ENCODE measurements at places on chromosomes 12 and 14. TPM values are rescaled to one million over a fixed set of nuclear protein-coding genes. Genes with fewer than 3 reads are reported as not detected.

LRRC43 gene
- total RNA-seq: 0.85 TPM

MLH3 gene
- total RNA-seq: 17.7 TPM

LRTM2 gene
- not detected for total RNA-seq

IGF1 gene
- 1.0 TPM for total RNA-seq

KITLG gene
- 13.1 TPM for total RNA-seq

TGM1 gene
- total RNA-seq: 0.17 TPM

GRCh38 chr14:74636424-74637177 is 24.6 kb upstream of the LTBP2 start:
- DNase-seq: no peak

DNA sequence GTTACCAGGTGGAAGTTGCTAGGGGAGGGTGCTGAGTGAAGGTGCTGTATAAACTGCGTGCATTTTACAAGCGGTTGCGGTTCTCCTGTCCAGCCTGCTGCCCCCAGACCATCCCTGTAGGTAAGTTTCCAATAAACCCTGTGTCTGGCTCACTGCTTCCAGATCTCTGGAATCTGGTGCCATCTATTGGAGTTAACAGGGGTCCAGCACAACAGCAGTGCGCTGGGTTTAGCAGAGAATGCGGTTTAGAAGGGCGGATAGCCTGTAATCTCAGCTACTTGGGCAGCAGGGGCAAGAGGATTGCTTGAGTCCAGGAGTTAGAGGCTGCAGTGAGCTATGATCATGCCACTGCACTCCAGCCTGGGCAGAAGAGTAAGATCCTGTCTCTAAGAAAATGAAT is 4.9 kb downstream of the AACS start:
- no peak for DNase-seq

GRCh38 chr12:6452245-6452943 is 552 bp downstream of the TAPBPL start:
- peak; percentile 30 for DNase-seq

GRCh38 chr12:109289551-109289950 is 19.5 kb downstream of the FOXN4 start:
- no peak for DNase-seq

DNA sequence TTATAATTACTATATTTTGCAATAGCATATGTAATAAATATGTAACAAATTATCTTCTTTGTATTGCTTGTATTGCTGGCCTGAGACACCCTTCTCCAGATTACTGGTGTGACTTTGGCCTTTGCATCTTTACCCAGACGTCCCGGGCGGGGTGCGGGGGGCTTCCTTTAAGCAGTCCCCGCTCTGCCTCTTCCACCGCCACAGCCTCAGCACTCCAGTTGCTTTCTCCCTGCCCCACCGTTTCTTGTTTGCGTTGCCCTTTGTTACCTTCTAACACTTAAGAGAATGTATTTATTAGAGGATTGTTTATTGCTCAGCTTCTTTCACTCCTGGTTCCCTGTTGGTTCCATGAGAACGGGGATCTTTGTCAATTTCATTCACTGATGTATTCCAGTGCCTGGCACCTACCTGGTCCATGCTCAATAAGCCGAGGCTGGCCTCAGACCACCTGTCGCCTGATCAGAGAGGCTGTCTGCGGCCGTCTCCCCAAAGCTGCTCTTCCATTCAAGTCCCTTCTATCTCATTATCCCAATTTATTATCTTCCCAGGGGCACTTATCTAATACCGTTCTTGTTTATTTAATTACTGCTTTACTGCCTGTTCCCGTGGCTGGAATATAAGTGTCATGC is 100.5 kb upstream of the RFLNA start:
- DNase-seq: no peak

DNA sequence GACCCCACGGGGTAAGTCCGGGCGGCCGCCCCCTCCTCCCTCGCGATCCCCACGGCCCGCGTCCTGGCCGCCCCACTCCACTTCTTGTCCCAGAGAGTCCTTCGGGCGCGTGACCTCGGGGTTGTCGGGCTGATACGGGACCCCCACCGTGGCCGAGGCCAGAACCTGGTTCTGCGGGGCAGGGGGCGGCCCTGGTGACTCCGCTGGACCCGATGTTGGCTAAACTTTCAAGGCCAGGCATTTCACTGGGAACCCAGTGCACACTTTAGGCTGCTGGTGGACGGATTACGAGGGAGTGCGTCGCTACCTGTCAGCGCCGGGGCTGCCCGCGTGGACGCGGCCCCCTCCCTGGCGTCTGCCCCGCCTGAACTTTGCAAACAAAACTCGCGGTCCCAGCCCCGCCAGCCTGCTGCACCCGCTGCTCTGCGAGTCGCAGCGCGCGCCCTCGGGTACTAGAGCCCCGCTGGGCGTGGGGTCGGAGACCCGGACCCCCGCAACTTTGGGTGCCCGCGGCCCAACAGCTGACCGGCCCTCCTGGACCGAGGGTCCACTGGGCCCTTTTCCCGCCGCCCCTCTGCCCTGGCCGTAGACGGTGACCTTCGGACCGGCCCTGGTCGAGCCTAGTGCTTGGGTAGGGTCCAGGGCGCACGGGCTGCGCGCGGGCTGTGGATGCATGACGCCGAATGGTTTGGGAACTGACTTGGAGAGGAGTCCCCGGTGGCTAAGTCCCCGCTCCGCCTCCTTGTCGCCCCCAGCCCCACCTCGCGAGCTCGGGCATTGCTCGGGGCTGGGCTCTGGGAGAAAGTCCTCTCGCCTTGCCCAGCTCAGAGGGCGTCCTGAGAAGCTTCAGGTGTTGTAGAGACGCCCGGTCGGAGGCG is 624 bp downstream of the RIN3 start:
- DNase-seq: peak; percentile 55

DNA sequence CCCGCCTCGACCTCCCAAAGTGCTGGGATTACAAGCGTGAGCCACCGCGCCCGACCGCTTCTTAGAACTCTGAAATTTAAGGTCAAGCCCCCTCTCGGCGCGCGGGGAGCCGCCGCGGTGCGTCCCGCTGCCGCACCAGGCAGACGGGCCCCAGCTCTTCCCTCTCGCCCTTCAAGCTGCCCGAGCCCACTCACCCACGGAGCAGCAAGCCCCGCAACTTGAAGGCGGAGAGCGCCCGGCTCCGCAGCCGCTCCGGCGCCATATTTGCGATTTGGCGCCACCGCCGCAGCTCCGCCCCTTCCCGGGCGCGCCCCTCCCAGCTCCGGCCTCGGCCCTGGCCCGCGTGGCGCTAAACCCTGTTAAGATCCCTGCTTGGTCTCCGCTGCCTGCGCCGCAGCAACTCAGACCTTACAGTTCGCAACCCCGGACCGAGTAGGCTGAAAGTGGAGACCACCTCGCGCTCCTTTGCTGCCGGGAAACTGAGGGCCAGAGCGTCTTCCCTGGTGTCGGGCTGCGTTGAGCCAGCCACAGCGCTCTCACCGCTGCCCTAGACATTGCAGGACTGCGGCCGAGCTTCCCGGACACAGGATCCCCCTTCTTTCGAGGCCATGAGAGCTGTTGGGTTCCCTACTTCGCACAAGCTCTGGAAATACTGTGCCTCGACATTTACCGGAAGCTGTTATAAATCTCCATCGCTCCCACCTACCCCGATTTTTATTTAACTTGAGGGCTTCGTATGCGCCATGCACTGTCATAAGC is at the start of gene POLE2:
TSS of gene POLE2 (minus strand) at position 273 of the 759 bp plus-strand sequence. CDS start at position 262, 11 bp downstream.
- DNase-seq: peak; percentile 75

GRCh38 chr12:52043386-52044212 is 7.6 kb upstream of the NR4A1 start:
- DNase-seq: no peak

DNA sequence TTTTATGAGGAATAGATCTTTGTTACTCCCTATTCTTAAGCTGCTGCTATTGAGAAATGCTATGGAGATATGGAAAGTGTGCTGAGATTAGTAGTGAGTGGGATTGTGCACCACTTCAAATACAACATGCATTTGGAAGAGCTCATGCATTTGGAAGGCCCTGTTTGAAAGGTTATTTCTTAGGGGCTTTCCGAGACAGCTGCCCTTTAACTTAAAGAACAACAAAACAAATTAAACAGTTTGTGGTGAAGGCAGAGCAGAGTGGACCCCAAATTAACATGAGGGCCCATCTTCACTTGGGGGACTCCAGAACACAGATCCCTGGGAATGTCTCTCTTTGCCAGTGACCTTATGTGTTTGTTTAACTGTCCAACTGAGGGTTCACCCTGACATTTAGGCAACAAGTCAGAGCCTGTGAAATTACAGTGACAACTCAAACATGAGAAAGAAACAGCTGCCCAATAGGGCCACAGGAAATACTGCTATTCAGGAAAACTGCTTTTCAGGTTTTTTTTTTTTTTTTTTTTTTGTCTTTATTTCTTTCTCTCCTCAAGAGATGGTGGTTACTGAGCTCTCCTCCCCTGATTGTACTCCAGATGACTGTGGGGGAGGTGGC is 41.4 kb upstream of the IGF1 start:
- DNase-seq: no peak

GRCh38 chr14:93333631-93334103 is 831 bp upstream of the BTBD7 start:
- DNase-seq: no peak

DNA sequence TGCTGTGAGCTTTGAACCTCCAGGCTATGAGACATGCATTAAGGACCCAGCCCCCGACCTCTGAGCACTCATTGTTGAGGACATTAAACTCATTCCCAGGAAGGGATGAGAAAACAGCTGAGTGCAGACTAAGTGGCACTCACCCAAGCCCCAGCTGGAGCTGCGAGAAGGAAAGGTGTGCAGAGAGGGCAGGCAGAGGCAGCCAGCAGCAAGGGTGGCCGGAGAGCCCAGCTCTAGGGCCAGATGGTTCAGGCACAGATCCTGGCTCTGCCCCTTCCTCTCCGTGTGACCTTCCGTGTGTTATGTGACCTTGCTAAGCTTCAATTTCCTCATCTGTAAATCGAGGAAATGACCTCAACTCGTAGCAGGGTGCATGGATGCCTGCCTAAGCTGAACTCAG is 3.7 kb downstream of the TSPAN11 start:
- peak; percentile 90 for DNase-seq

DNA sequence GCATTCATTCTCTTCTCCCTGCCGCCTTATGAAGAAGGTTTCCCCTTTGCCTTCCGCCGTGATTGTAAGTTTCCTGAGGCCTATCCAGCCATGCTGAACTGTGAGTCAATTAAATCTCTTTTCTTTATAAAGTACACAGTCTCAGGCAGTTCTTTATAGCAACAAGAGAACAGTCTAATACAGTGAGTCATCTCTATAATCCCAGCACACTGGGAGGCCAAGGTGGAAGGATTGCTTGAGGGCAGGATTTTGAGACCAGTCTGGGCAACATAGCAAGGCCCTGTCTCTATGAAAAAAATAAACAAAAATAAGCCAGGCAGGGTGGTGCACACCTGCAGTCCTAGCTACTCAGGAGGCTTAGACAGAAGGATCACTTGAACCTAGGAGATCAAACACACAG is 259.9 kb downstream of the CEP128 start:
- peak; percentile 0 for DNase-seq

DNA sequence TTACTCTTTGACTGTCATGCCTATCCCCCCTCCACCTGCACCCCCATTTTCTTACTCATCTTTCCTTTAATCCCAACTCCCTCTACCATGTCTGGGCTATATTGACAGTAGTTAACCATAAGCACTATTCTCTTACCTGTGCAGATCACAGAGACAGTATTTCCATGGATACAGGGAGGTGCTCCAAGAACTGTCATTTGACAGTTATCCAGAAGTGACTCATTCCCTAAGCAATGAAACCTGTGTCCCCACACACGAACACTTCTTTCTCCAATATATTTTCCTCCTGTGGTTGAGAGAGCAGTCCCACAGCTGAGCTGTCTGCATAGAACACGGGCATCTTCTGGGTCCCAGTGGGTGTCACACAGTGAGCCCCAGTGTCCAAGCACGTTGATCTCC is 68.8 kb downstream of the CD163L1 start:
- no peak for DNase-seq

DNA sequence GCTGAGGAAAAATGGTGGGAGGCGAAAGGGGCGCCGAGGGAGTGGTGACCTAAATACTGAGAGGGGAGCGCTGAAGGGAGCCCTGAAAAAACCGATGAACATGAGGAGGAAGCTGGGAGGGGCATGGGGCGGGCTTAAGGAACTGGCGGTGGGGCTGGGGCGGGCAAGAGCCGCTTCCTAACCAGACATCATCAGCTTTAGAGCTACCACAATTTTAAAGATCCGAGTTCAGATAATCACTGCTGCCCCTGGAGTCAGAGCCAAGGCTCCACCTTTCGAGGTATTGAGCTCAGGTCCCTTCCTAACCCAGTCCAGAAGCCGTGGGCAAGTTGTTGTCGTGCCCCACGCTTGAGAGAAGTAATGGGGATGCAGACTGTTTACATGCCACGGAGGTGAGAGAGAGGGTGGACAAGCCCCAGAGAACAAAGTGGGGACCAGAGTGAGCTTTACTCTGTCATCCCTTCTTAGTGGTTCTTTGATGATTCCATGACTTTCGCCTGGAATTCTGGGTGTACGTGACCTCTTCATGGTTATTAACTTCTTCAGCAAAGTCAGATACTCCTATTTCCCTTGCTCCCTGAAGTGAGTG is 393 bp downstream of the ORMDL2 start:
- no peak for DNase-seq

DNA sequence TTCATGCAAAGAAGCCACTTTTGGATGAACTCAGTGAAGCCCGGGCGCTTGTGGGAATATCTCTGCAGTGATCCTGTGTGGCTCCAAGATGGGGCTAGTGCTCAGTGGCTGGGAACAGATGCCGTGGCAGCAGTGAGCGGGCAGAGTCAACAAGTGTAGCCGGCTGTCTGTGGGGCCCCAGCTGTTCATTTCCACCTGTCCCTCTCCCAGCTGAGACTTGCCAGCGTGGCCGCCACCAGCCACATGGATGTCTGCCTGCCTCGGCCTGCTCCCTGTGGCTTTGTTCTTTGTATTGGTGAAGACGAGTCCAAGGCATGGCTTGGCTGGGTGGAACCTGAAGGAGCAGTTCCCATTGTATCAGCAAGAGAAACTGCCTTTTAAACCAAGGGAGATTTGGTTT is 77.3 kb downstream of the NOS1 start:
- no peak for DNase-seq

DNA sequence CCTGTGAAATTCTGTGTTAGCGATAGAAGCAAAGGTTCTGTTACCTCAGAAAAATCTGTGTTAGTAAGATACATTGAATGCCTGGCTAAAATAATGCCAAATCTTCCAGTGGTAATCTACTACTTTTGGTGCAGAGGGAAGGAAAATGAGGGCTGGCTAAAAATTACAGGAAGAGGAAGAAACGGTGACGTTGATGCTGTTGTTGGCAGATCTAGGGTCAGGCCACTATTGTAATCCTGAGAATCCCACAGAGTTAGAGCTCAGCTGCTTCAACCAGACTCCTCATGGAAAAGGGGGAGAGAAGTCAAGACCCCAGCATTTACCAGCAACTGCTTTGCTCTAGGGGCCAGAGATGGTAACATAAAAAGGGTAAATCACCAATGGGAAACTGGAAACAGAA is 145.1 kb downstream of the PPM1H start:
- peak; percentile 78 for DNase-seq

GRCh38 chr12:111434680-111435338 is 29.1 kb downstream of the SH2B3 start:
- DNase-seq: peak; percentile 80

DNA sequence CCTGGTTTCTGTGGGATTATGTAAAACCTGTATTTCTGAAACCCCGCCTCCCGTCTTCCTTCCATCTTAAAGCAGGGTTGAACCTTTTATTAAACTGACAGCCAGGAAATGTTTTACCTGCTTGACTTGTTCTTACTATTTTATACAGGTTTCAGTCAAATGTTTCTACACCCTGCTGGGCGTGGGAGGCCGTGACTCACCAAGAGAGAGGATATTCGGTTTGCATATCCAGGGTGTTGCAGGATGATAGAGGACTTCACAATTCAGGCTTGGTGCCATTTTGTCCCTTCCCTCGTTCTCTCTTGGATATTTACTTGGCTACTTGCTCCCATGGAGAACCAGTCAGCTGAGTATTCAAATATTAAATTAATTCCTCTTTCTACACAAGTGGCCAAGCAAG is 69.7 kb downstream of the ARF6 start:
- DNase-seq: no peak

GRCh38 chr12:79547044-79547734 is 143.6 kb downstream of the PAWR start:
- DNase-seq: peak; percentile 95

All from dermis blood vessel endothelial cell (primary cell).